ENCODE measurements at places on chromosomes 12 and 14.
A peak's percentile ranks its signal among the peaks of the same experiment; 100 is the strongest.

DNA sequence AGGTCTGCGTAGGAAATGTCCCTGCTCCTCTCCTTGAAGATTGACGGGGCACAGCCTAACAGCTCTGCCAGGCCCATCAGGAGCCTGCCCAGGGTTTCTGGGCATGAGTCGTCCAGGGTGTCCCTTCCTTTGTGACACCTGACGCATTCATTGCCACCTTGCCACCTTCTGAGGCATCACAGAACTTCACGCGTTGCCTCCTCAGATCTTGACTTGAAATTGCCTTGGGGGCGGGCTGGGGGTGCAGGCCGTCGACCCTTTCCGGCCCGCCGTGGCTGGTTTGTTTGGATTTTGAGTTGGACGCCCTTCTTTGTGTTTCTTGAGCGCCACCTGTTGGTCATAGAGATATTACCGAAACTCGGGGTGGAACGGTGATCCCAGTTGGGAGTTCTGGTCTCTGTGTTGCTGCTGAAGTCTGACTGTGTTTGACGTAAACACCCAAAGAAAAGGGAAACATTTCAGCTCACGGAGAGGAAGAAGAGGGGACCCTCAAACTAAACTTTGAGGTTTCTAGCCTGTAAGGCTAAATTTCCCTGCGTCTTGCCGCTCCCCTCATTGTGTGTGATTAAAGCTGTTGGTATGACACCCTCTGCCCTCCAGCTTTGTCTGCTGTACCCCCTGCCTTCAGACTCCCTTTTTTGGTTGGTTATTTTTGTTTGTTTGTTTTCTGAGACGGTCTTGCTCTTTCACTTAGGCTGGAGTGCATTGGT lies 44.6 kb downstream of the MLXIP start:
- DNase-seq = peak; percentile 80

GRCh38 chr14:24060984-24061913 lies 9.4 kb downstream of the CARMIL3 start:
- no peak for DNase-seq

GRCh38 chr14:50736932-50737419 lies 68.9 kb upstream of the SAV1 start:
- no peak for DNase-seq

DNA sequence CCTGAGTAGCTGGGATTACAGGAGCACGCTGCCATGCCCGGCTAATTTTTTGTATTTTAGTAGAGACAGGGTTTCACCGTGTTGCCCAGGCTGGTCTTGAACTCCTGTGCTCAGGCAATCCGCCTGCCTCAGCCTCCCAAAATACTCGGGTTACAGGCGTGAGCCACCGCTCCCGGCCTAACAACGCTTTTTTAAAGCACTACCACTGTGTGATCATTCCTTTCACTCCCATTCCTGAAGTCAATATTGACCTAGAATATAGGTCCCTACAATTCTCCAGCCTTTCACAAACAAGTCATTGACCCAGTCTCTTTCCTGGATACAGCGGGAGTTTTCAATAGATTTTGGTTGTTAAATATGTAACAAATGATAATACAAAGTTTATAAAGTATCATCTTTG lies 62.8 kb downstream of the KIF21A start:
- DNase-seq = no peak

DNA sequence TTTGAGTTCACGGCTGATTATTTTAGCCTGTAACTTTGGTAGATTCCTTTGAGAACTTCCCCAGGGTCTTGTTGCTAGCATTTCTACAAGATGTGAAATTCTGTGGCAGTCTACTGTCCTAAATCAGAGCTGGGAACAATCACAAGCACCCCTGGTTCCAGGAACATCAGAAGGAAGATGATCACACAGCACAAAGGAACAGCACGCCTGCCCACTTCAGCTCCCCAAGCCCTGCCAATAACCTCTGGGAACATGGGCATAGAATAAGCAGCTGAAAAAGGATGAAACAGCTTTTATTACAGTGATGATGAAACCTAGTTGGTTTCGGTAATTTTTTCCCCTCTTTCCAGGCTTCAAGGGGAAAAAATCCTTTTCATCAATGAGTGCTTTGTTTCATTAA lies 12.3 kb downstream of the GPR19 start:
- no peak for DNase-seq

DNA sequence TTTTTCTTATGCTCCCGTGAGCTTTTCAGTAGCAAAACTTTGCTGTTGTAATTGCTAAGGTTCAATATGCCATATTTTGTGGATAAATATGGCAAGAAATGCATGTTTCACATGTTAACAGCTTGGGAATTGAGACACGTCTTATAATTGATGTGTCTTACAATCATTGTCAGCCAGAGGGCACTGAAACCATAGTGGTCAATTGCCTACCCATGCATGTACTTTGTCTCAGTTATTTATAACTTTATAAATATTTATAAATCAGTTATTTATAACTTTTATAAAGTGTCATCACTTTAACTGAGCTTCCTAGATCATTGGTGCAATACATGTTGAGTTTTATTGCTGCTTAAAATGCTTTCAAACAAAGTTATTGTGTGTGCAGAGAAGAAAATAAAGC lies 82.0 kb downstream of the CATSPERB start:
- DNase-seq = peak; percentile 77
